ENCODE measurements at places on chromosomes 4 and X. TPM values are rescaled to one million over a fixed set of nuclear protein-coding genes. Genes with fewer than 3 reads are reported as not detected.

The GAGE12F gene
- total RNA-seq = not detected

The DNAAF6 gene
- total RNA-seq = not detected

The OTC gene
- 0.33 TPM for total RNA-seq

The ITM2A gene
- 149 TPM for total RNA-seq

The SPANXN3 gene
- not detected for total RNA-seq

The GDI1 gene
- 105 TPM for total RNA-seq

All from breast epithelium (tissue), 4 donors.